ENCODE measurements at places on chromosomes 6 and 20.

GRCh38 chr6:170271771-170272314 is 19.0 kb downstream of the DLL1 start:
- DNase-seq: peak; percentile 84

- DNase-seq: no peak
These were observed 750.1 kb downstream of the COL12A1 start for GRCh38 chr6:74455786-74456185.

- peak; percentile 84 for DNase-seq
These were observed 53.1 kb upstream of the FAM83D start for GRCh38 chr20:38873050-38873581.

GRCh38 chr6:157538168-157538567 is 157.2 kb downstream of the ZDHHC14 start:
- DNase-seq: no peak

- no peak for DNase-seq
These were observed 37.5 kb upstream of the FUT9 start for GRCh38 chr6:95978230-95978629.

- no peak for DNase-seq
These were observed 121.3 kb downstream of the CLVS2 start for GRCh38 chr6:123117145-123117908.

GRCh38 chr6:125008261-125008703 is 46.0 kb downstream of the RNF217 start:
- DNase-seq: no peak

DNA sequence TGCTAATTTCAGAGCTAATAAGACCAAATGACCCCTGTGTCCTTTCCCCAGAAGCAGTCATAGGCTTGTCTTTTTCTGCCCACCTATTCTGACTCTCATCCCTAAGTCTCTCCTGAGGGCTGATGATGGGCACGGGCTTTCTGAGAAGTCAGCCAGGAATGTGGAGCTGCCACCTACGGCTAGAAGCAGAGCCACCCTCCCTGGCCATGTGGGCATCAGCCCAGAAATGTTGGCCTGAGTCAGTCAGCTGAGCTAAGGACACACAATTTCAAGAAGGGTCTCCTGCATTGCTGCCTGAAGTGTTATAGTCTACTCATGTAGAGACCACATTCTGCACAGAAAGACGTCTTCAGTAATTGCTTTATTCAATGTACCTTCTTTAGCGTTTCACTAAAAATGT is 17.1 kb downstream of the MYLIP start:
- DNase-seq: no peak

DNA sequence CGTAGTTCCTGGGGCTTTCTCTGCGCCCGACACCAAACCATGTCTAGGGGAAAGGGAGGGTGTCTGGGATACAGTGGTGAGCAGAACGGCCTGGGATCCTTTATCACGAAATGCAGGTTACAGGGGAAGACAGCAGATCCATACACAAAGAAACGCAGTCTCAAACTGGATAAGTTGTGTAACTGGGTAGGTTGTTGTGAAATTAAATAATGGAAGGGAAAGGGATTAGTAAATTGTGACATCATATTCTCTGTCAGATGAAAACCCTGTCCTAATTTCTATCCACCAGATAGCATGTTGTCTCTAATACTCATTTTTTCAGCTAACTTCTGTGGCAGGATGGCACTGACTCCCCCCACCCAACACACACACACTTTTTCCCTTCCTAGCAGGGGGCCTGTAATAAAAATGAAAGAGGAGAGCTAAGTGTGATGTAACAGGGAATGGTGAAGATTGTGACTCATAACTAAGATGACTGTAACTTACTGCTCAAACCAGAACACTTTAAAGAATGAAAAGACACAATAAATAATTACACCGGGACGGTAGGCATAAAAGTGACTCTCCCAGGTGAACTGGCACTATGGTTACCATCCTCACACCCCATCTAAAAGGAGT is 769 bp upstream of the TRPC4AP start:
- DNase-seq: no peak

DNA sequence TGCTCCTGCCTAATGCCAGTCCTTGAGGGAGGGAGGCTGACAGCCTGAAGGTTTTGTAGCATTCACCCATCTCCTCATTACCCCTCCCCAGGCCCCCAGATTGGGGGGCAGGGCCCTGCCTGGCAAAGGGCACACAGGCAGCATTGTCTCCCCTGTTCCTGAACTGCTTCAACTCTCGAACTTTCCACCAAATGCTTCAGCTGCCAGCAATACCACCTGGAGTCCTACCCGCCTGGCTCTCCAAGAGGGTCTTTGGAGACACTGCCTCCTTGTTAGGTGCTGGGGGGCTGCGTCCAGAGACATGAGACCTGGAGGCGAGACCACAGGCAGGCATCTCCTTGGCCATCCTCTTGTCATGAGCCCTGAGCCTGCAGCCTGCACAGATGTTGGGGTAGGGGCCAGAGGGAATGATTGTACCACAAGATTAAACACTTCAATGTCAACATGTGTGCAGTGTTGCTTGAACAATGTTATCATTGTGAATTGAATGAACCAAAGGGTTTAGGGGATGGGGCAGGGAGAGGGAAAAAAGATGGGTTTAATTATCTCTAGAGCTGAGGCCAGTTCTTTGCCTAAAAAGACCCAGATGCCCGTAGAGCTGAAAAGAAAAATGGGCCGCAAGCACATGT is 25.0 kb downstream of the BMP7 start:
- no peak for DNase-seq

DNA sequence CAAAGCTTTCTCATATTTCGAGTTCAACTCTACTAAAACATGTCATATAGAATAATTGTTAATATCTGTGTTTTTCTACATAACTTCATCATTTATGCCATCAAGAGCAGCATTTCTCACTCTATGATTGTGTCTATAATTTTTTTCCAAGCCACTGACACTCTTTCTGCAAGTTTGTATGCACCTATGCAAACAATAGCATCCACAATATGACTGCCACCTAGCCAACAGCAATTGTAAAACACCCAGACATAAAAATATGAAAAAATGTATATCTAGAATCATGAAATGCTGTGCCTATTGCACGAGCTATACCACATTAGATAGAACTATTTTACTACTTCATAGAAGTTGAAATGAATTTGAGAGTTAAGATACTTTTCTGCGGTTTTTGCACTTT is 286.5 kb upstream of the MARCKS start:
- DNase-seq: no peak

DNA sequence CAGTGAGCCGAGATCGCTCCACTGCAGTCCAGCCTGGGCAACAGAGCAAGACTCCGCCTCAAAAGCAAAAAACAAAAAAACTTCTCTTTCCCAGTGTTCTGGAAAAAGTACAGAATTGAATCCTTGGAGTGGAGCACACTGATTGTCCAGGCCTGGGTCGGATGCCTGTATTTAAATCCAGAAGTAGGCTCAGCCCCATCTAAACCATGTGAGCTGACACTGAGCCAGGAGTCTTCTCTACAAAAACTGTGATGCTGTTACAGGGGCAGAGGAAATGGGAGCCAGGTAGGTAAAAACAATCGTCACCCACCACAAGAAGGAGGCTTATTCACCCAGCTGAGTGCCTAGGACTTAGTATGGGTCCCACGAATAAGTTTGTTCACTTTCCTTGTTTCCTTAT is 43.0 kb upstream of the PTPN1 start:
- no peak for DNase-seq

DNA sequence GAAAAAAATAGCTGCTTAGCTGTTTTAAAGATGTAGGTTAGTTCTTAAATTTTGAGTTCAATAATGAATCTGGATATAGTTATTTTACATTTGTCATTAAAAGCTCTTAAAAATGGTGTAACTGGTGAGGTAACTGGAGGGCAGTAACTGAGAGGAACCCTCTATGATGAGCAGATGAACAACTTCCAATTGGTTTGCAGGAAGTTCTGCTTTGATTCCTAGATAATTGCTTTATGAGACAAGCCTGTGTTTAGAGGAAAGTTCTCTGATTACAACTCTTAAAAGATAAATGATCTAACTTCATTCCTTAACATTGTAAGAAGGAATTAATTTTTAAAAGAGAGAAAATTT is 8.5 kb downstream of the MYLIP start:
- DNase-seq: no peak
